ENCODE measurements at places on chromosomes 12 and 14.

- DNase-seq = no peak
Observed at GRCh38 chr12:31599053-31599452, 8.1 kb upstream of the DENND5B start.

- DNase-seq = no peak
Observed at GRCh38 chr12:117640511-117640910, 279.1 kb upstream of the NOS1 start.

DNA sequence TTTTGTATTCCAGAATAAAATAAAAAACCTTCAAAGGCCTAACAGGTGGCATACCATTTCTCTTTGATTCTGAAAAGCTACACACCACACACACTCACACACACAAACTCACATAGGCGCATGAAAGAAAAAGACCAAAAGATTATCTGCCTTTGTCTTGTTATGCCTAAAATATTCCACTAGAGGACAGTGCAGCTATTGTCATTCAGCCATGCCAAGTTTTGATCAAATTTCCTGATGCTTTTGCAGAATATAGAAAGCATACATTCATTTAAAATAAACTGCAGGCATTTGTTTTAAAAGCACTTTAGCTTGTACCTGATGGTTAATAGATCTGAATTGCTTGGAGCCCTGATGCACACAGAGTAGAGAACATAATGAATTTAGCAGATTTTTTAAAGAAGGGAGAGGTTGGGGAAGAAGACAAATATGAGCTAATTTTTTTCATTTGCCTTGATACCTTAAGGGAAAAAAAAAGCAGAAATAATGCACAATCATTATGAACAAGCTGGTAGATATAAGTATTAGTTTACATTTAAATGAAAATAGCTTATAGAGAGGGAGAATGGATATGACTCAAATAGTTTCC is 1766.9 kb upstream of the SEL1L start:
- DNase-seq = no peak

- no peak for DNase-seq
Observed at GRCh38 chr14:96051642-96052540, 12.7 kb downstream of the C14orf132 start.

GRCh38 chr12:50041962-50042361 is 15.4 kb upstream of the ASIC1 start:
- no peak for DNase-seq

GRCh38 chr12:26704214-26704613 is 128.8 kb downstream of the ITPR2 start:
- no peak for DNase-seq

DNA sequence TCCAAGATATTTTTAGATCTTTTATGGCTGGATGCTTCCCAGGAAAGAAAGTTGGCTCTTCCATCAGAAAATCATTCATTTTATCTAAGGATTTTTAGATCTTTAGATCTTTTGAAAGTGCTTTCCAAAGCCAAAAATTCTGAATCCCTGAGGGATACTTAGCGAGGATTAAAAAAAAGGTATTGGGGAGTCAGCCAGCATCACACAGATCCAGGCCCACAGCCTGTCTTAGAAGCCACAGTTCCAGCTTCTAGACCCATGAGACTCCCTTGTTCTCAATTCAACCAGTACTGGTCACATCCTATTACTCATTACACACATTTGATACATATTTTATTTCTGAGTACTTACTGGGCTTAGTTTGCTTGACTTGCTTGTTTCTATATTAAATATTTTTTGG is 49.9 kb downstream of the TSPAN8 start:
- no peak for DNase-seq
